Stimulated activated effector memory CD8-positive, alpha-beta T cell treated with anti-CD3 and anti-CD28 coated beads, Interleukin-12 subunit alpha, Interleukin-12 subunit beta, amount 100 ng/mL, for 72 hours (primary cell): ENCODE measurements at places on chromosomes 16 and 17.

GRCh38 chr16:67975321-67976105, 4.8 kb downstream of the DPEP3 start:
- DNase-seq, result no peak

DNA sequence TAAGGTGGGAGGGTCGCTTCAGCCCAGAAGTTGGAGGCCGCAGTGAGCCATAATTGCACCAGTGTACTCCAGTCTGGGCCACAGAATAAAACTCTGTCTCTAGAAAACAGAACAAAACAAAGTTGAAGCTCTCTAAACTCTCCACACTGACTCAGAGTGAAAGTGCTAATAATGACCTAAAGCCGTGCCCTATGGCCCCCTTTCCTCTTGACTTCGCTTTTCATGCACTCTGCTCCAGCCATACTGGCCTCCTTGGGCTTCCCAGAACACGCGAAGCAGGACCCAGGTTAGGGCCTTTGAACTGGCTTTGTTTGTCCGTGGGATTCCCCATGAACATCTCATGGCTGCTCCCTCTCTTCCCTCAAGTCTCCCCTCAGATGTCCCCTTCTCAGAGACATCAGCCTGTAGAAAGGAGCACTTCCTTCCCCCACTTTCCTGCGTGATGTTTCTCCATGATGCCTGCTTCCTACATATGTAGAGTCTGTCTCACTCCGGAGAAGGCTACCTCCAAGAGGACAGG, 18.6 kb upstream of the SPN start:
- DNase-seq, result no peak

- no peak for DNase-seq
Measured at GRCh38 chr17:78301821-78302213, 58.1 kb downstream of the SOCS3 start.

DNA sequence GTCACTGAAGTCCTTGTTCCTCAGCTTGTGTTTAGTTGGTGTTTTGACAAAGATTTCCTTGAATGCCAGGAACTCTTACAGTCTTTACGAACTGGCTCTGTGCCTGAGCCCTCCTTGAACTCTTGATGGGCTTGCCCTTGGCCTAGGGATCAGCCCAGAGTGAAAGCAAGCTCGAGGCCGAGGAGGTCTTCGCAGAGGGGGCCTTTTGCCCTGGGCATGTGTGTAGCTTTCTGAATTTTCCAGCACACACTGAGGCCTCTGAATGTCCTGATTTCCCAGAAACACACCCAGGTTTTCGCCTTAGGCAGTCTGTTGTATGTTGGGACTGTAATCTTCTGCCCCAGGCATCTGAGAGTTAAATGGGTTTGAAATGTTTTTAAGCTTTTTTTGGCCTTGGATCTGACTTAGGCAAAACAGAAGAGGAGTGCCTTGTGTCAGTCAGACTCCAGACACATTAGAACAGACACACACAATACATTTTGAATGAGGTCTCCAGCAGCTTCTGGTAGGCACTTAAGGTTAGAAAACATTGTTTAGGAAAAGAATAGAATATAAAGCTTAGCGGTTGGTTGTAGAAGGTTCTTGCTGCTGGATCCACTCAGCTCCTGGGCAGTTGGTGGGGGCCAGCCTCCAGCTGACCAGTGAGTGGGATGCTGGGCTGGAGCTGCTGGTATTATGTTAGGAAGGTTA, 17.1 kb downstream of the FOXK2 start:
- DNase-seq, result no peak

GRCh38 chr16:31868691-31869167, 4.9 kb upstream of the ZNF267 start:
- peak; percentile 73 for DNase-seq

- DNase-seq, result no peak
Measured at GRCh38 chr16:88936556-88937205, 40.3 kb downstream of the CBFA2T3 start.

- no peak for DNase-seq
Measured at GRCh38 chr17:73610331-73610911, 33.8 kb downstream of the SDK2 start.

- DNase-seq, result no peak
Measured at GRCh38 chr17:78340183-78340955, 19.5 kb downstream of the SOCS3 start.

GRCh38 chr17:77618173-77618572, 340.3 kb upstream of the TNRC6C start:
- DNase-seq, result no peak

DNA sequence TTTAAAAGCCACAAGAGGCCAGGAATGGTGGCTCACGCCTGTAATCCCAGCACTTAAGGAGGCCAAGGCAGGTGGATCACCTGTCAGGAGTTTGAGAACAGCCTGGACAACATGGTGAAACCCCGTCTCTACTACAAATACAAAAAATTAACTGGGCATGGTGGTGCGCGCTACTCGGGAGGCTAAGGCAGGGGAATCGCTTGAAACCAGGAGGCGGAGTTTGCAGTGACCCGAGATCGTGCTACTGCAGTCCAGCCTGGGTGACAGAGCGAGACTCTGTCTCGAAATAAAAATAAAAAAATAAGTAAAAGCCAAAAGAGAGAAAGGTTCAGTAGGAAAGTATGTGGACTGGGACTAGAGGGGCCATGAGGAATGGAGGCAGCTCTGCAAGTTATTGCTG, 13.1 kb upstream of the ITGAL start:
- DNase-seq, result no peak

DNA sequence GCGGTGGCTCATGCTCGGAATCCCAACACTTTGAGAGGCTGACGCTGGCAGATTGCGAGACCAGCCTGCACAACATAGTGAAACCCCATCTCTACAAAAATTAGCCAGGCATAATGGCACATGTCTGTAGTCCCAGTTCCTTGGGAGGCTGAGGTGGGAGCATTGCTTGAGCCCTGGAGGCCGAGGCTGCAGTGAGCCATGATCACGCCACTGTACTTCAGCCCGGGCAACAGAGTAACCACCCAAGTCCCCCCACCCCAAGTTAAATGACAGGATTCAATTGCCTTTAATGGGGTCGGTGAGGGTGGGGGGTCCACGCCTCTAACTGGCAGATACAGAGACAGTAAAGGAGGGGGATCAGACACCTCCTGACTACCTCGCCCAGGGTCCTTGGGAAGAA, 44.9 kb downstream of the EMP2 start:
- no peak for DNase-seq

GRCh38 chr17:78343187-78343542, 16.7 kb downstream of the SOCS3 start:
- no peak for DNase-seq

DNA sequence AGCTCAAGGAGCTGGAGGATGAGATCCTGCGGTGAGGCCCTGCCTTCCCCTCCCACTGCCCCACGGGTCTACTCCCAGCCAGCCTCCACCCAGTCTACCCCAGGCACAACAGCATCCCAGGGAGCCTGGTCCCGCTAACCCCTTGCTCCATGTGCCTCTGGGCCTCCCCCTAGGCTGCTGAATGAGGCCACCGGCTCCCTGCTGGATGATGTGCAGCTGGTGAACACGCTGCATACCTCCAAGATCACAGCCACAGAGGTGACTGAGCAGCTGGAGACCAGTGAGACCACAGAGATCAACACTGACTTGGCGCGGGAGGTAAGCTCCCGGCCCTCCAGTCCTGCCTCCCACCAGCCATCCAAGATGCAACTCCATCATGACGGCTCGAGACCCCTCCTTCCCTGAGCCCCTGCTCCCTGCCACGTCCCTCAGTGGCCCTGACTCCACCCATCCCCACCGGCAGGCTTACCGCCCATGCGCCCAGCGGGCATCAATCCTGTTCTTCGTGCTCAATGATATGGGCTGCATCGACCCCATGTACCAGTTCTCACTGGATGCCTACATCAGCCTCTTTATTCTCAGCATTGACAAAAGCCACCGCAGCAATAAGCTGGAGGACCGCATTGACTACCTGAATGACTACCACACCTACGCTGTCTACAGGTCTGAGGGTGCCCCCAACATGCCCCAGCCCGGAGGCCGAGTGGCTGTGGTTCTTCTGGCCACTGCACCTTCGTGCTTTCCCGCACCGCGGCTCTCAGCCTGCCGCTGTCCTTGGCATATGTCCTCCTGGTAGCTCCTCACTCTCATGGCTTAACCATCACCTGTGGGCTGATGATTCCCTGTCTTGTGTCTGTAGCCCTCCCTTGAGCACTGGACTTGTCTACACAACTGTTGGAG, 15.0 kb upstream of the KDM6B start:
- no peak for DNase-seq

- DNase-seq, result no peak
Measured at GRCh38 chr16:48291303-48291702, 44.0 kb upstream of the ABCC11 start.

GRCh38 chr16:85913688-85914422, 14.9 kb downstream of the IRF8 start:
- no peak for DNase-seq
